A172 (cell line): ENCODE measurements at places on chromosomes 2 and 18.

GRCh38 chr2:219954331-219954730, 326.9 kb downstream of the SLC4A3 start:
- DNase-seq, result no peak

GRCh38 chr2:189394525-189394924, 46.7 kb upstream of the WDR75 start:
- no peak for DNase-seq

DNA sequence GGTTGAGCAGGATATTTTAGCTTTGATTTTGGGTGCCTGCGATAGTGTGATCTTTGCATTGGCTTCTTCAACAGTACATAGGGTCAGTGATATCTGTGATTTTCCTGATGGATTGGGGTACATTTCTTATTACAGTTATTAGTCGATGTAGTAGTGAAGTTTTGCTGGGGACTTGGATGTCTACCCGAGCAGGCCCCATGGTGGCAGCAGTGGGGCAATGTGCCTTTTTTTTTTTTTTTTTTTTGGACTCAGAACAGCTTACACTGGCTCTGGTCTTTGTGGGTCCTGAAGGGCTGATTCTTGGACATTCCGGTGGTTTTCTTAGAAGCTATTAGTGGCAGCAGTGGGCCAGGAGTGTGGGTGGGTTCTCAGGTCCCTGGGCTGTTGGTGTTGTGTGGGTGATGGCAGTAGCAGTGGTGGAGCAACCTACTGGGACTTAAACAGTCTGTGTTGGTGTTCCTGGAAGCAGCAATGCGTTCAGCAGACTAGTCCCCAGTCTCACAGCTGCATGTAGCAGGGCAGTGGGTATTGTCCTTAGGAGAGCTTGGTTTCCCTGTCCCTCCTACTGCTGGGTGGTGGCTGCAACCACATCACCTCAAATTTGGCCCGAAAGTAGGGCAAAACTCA, 53.7 kb upstream of the SLC4A10 start:
- DNase-seq, result no peak

DNA sequence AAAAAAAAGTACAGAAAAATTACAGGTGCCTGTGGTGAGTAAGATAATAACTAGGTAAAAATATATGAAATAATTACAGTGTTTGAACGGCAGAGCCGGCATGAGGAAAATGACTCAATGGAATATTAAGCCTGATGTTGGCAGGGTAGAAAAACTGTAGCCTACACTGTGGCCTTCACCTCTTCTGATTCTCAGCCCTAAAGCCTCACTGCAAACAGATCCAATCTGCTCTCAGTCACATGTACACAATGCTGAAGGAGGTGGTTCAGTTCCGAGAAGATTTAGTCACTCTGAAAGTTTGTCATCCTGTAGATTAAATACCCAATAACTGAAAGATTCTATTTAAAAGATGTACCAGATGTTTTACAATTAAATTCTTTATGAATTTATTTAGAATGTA, 66.9 kb upstream of the MAP3K20 start:
- no peak for DNase-seq

DNA sequence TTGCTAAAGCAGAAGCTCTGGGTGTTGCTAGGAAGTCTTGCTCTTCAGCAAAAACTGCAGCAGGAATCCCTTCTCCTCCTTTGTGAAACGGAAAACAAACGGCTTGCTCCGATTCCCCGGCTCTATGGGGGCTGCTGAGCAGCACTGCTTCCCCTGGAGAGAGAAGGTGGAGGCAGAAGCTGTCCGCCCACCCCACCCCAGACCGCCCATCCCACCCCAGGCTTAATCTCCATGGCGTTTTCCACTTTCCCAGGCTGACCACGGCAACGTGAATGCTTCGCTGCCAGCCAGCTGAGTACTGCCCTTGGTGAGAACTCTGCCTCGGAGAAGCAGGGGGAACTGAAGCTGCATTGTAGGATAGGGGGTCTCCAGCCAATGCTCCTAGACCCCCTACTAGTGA, 139.2 kb downstream of the BCL2 start:
- DNase-seq, result no peak

DNA sequence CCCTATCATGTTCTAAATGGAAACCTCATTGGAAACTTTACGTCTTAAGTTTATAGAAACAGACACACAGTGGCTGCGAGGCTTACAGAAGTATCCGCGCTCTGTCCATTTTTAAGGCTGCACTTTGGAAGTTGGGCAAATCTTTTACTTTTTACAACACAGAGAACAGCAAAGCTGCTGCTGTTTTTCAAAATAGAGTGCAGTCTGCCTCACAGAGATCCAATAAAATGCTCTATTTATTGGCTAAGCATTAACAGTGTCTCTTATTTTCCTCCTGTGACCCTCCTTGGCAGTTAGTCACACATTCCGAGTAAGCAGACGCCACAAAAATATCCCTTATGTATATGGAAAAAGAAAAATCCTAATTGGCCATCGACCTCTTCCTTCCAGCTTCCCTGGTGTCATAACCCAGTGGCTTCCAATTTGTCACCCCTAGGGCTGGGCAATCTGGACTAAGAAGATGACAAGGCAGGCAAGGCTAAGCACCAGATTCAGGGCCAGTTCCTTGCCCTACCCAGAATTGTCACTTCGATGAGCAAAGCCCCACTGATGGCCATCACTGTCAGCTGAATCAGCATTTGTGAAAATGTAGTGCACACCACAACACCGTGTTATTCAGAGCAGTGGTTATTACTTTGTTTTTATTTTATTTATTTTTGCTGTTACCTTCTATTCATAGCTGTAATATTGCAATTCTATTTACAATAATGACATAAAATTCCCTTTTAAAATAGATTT, 47.7 kb upstream of the MEIS1 start:
- no peak for DNase-seq

DNA sequence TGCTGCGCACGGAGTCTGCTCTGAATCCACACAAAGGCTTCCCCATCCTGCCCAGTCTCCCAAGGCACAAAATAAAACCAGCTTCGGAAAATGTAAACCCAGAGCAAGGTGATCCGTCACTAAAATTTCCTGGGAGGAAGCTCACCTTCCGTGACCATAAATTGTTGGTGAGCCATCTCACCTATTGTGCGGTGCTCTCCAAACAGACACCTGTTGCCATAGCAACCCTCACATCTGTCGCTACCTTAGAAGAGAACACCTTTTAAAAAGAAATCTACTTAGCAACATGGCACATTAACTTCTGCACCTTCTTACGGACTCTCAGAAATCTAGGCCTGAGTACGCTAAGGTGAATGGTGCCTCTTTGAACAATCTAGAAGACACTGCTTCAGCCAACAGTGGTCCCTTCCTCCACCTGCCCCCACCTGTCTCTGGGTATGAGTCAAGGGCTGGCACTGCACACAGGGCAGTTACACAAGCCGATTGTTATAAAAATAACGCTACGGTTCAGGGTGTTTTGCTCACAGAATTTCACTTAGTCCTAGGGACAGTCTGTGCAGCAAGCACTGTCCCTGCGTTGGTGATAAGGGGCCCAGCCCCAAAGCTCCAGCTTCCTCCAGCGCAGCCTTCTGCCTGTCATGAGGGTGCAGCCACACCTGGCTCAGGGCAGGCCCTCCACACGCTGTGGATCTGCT, 114.9 kb upstream of the ID2 start:
- no peak for DNase-seq

GRCh38 chr2:12032398-12032797, 286.0 kb downstream of the LPIN1 start:
- no peak for DNase-seq

DNA sequence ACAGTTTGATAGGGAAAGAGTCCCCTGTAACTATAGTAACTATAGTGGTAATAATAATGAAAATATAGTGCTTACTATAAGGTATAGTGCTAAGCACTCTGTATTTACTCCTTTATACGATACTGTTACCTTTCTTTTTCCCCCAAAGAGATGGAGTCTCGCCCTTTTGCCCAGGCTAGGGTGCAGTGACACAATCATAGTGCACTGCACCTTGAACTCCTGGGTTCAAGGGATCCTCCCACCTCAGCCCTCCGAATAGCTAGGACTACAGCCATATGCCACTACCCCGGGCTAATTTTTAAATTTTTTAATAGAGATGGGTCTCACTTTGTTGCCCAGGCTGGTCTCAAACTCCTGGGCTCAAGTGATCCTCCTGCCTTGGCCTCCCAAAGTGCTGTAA, 34.6 kb downstream of the EML4 start:
- DNase-seq, result no peak

- peak; percentile 98 for DNase-seq
Measured at GRCh38 chr2:64838817-64839216, 150.4 kb upstream of the SLC1A4 start.

GRCh38 chr2:101111917-101112771, 39.0 kb downstream of the TBC1D8 start:
- peak; percentile 66 for DNase-seq

DNA sequence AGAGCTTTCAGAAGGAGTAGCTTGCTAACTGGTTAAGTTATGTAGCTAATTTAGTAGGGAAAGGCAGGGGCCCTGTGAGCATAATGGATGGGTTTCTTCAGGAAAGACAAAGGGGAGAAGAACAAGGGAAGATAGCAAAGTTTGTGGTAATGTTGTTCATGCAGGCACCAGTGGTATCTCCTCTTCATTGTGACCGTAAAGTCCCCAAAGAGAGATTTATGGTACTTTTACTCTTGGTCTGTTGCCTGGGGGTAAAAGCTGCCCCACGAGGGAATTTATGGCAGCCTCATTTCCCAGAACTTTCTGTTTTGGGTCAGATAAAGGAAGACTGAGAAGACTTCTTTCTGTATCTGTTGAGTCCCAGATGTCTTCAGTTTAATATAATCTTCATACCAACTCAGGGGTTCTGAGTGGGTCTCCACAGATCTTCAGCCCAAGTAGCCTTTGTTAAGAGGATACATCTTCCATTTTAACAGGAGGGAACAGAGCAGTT, 27.5 kb downstream of the MALT1 start:
- DNase-seq, result no peak

DNA sequence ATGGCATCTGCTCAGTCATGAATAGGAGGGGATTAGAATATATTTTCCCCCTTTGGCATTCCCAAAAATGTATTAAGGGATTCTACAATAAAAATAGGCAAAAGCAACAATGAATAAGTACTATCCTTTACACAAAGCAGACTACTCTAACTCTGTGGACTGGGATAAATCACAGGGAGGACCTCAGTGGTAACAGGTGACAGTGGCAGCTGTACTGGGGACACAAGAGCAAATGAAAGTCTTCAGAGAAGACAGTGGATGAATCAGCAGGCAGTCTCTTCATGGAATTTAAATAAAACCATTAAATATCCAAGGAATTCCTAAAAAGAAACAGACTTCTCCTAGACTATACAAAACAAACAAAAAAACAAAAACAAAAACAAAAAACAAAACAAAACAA, 4.8 kb downstream of the CDH7 start:
- no peak for DNase-seq

DNA sequence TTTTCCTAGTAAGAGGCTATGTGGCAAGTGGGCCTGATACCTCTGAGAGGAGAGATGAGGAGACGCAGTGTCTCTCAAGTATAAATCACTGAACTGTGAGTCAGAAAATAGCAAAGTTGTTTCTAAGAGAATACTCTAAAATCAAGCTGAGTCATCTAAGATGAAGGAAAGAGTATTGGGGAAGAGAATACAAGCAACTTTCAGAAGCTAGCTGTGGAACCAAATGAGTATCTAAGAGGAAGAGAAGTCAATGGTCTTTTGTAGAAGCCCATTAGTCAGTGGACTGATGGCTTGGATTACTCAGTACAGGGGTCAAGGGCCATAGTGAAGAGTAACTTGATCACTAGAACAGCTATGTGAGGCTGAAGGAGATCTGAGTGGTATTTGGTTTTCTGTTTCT, 2.7 kb upstream of the DCC start:
- no peak for DNase-seq

GRCh38 chr2:165593081-165593480, 123.6 kb downstream of the CSRNP3 start:
- DNase-seq, result no peak

- DNase-seq, result no peak
Measured at GRCh38 chr2:181948227-181948626, 37.4 kb upstream of the PPP1R1C start.

- peak; percentile 70 for DNase-seq
Measured at GRCh38 chr18:6747646-6748045, 18.1 kb downstream of the ARHGAP28 start.

DNA sequence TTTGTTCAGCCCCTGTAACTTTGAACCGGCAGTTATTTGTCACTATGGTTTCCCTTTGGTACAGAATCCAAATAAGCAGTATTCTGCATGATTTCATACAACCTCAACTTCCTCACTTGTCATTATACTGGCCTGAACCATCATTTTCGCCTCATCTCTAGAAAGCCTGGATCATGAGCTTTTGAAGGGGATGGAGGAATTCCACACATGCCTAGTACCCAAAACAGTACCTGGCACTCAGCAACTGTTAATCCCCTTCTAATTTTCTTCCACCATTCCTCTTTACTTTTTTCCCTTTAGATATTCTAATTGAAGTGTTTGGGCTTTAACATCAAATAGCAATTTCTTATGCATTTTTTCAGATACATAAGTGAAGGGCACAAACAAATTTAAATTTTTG, 1574.4 kb upstream of the NXPH2 start:
- no peak for DNase-seq

DNA sequence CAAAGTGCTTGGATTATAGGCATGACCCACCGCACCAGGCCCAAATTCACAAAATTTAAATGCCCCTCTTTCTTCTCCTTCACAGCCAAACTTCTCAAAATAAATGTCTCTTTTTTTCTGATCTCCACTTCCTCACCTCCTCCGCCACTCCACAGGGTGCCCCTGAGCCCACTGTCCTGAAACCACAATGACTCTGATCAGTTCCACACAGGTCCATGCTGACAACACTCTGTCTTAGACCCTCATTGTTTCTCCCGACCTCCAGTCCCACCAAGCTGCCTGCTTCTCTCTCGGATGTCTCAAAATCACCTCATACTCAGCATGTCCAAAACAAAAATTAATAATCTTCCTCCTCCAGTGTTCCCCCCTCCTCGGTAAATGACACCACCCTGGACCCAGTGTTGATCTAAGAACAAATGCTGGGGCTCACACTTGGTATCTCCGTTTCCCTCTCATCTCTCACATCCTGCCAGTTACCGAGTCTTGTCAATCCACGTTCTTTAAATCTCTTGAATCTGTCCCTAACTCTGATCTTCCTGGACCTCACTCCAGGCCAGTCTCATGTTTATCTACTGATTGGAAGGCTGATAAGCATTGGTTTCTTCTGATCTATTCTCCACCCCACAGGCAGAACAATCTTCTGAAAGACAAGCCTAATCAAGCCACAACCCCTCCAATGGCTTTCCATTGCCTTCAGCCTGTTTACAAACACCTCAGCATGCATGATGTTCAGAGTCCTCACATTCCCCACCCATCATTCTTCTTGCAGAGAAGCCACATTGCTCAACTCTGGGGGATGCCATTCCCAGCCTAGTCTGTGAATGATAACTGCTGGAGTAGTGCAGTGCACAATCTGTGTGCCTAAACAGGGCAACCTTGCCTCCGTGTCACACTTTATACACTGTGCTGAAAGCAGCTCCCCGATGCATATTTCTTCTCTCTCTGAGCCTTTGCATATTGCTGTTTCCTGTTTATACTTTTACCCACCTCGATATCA, 12.4 kb upstream of the ANKRD44 start:
- DNase-seq, result no peak

GRCh38 chr2:41949091-41949882, 98.5 kb upstream of the PKDCC start:
- no peak for DNase-seq

- no peak for DNase-seq
Measured at GRCh38 chr2:129087133-129087813, 768.6 kb upstream of the HS6ST1 start.

GRCh38 chr18:72542984-72543356, 1.2 kb downstream of the CBLN2 start:
- DNase-seq, result no peak
